Body of pancreas (tissue), 4 donors: ENCODE measurements at places on chromosomes 7 and 10.

- no peaks in the 10 kb centered on the region for H3K27me3 ChIP-seq
- peaks cover 11% of the 10 kb centered on the region for H3K4me1 ChIP-seq
- no peaks in the 10 kb centered on the region for H3K36me3 ChIP-seq
- H3K4me3 ChIP-seq: no peak overlapping the region
- no peak for DNase-seq
- no peak overlapping the region for H3K27ac ChIP-seq
These were observed 248.0 kb downstream of the PRPF18 start for GRCh38 chr10:13834581-13835286.

DNA sequence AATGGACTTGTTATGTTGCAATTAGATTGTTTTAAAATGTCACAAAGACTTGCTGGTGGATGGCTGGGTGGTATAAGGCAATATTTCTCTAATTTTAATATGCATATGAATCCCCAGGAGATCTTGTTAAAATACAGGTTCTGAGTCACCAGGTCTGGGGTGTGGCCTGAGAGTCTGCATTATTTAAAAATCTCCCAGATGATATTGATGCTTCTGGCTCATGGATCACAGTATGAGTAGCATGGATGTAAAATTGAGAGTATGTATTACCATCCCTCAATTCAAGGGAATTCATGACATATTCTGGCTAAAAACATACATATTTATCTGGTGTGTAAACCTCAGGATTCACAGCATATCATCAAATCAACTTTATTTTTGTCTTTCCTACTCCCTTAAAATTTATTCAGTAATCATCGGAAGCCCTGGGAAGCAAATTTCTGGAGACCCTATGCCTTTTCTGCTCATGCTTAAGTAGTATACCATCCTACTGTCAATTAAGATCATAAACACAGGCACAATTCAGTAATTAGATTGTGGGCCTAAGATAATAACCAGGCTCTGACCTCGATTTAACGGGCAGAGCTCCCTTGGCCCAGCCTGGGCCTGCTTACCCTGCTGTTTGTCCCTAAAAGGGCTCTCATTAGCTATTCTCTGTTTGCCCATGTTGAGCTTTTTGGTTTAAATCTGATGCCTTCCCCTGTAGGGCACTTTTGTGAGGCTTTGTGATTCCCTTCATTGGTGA, 29.6 kb upstream of the ICA1 start:
- no peaks in the 10 kb centered on the region for H3K36me3 ChIP-seq
- H3K27ac ChIP-seq: peak overlapping the region; percentile 59
- no peaks in the 10 kb centered on the region for H3K27me3 ChIP-seq
- H3K4me3 ChIP-seq: no peak overlapping the region
- peaks cover 42% of the 10 kb centered on the region for H3K4me1 ChIP-seq
- DNase-seq: no peak

GRCh38 chr7:123024989-123025758, 29.7 kb upstream of the TAS2R16 start:
- DNase-seq: no peak
- no peak overlapping the region for H3K4me3 ChIP-seq
- H3K27me3 ChIP-seq: no peaks in the 10 kb centered on the region
- H3K4me1 ChIP-seq: no peaks in the 10 kb centered on the region
- no peaks in the 10 kb centered on the region for H3K36me3 ChIP-seq

GRCh38 chr7:20804345-20804744, 17.7 kb upstream of the SP8 start:
- H3K27me3 ChIP-seq: no peaks in the 10 kb centered on the region
- no peak overlapping the region for H3K27ac ChIP-seq
- H3K4me3 ChIP-seq: no peak overlapping the region
- no peaks in the 10 kb centered on the region for H3K36me3 ChIP-seq
- H3K4me1 ChIP-seq: no peaks in the 10 kb centered on the region

DNA sequence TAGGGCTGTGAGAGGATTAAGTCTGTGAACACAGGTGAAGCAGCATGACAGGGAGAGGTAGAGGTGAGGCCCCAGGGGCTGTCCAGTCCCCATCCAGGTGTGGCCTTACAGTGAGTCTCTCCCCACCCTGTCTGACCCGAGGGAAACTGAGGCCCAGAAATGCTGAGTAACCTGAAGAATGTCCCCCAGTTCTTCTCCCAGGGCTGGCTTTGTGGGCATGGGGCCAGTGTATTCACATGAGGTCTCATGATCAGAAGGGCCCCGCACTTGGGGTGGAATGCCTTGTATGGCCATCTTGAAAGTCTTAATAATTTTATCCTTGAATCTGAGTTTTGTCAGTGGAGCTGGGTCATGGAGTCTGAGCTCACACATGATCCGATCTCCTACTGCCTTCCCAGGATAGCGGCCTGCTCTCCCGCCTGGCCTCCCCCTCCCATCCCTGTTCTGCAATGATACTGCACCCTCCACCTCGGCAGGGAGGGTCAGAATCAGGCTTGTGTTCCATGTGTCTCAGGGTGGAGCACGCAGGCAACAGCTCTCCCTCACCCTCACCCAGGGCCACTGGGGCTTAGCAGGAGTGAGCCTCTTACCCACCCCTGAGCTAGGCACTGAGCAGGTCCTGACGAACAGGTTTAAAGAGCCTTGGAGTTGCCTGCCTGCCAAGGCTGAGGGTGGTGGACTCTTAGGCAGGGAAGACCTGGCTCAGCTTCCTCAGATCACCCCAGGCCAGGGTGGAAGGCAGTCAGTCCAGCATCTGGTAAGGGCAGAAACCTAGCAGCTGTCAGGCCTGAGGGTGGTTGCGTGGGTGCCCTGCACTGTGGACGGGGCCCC, 41.4 kb upstream of the NPFFR1 start:
- H3K4me1 ChIP-seq: no peaks in the 10 kb centered on the region
- H3K27me3 ChIP-seq: no peaks in the 10 kb centered on the region
- DNase-seq: no peak
- H3K4me3 ChIP-seq: no peak overlapping the region
- no peak overlapping the region for H3K27ac ChIP-seq
- H3K36me3 ChIP-seq: no peaks in the 10 kb centered on the region

GRCh38 chr7:95303013-95303905, 21.1 kb downstream of the PON1 start:
- H3K4me1 ChIP-seq: no peaks in the 10 kb centered on the region
- no peak overlapping the region for H3K27ac ChIP-seq
- H3K27me3 ChIP-seq: no peaks in the 10 kb centered on the region
- no peak overlapping the region for H3K4me3 ChIP-seq
- H3K36me3 ChIP-seq: no peaks in the 10 kb centered on the region

GRCh38 chr7:116331020-116331419, 120.7 kb downstream of the TES start:
- no peak overlapping the region for H3K4me3 ChIP-seq
- H3K27ac ChIP-seq: no peak overlapping the region
- H3K36me3 ChIP-seq: no peaks in the 10 kb centered on the region

- no peaks in the 10 kb centered on the region for H3K4me1 ChIP-seq
- no peak overlapping the region for H3K27ac ChIP-seq
- DNase-seq: no peak
- H3K4me3 ChIP-seq: no peak overlapping the region
- H3K36me3 ChIP-seq: no peaks in the 10 kb centered on the region
These were observed 353.3 kb upstream of the SEMA3C start for GRCh38 chr7:81272176-81272575.

DNA sequence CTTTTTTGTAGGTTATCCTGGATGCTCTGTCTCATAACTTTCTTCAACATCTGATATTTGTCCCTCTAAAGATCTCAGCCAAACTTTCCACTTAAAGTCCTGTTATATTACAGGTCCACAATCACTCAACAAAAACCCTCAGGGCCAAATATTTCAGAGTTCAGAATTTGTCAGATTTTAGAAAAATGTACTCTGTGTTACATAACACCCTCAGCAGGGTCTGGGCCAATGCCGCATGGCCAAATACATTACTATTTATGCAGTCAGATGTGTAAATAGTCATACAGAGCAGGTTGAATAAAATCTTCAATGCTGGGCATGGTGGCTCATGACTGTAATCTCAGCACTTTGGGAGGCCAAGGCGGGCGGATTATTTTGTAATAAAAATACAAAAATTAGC, 11.5 kb downstream of the RAB19 start:
- no peak for DNase-seq
- H3K27me3 ChIP-seq: no peaks in the 10 kb centered on the region
- H3K4me3 ChIP-seq: no peak overlapping the region
- H3K4me1 ChIP-seq: peaks cover 60% of the 10 kb centered on the region

DNA sequence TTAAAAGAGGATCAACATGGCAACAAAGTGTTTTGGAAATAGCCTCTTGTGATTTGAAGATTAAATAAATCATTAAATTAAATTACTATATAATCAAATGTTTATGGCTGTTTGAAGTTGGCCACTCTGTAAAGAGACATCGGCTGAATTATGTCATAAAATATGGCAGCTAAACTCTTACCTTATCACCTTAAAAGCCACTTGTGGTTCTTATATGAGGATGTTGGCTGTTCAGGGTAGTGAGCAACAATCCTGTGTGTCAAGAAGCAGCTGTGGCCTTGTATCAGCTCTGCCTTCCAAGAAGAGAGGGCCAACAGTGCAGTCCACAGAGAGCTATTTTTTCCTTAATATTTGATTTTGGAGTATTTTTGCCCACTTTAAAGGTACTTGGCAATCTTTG, 113.4 kb upstream of the CDK6 start:
- H3K27ac ChIP-seq: no peak overlapping the region
- no peaks in the 10 kb centered on the region for H3K4me1 ChIP-seq
- no peaks in the 10 kb centered on the region for H3K27me3 ChIP-seq
- H3K36me3 ChIP-seq: no peaks in the 10 kb centered on the region
- no peak overlapping the region for H3K4me3 ChIP-seq

GRCh38 chr7:2003931-2004812, 228.6 kb downstream of the MAD1L1 start:
- H3K27ac ChIP-seq: no peak overlapping the region
- H3K4me3 ChIP-seq: no peak overlapping the region

- H3K27ac ChIP-seq: no peak overlapping the region
- DNase-seq: no peak
- no peaks in the 10 kb centered on the region for H3K36me3 ChIP-seq
- no peaks in the 10 kb centered on the region for H3K27me3 ChIP-seq
- H3K4me3 ChIP-seq: no peak overlapping the region
These were observed 19.3 kb upstream of the GPER1 start for GRCh38 chr7:1068619-1069018.

- H3K4me3 ChIP-seq: no peak overlapping the region
- H3K4me1 ChIP-seq: no peaks in the 10 kb centered on the region
- no peaks in the 10 kb centered on the region for H3K36me3 ChIP-seq
- DNase-seq: no peak
These were observed 71.7 kb downstream of the PPP1R17 start for GRCh38 chr7:31758755-31759154.

DNA sequence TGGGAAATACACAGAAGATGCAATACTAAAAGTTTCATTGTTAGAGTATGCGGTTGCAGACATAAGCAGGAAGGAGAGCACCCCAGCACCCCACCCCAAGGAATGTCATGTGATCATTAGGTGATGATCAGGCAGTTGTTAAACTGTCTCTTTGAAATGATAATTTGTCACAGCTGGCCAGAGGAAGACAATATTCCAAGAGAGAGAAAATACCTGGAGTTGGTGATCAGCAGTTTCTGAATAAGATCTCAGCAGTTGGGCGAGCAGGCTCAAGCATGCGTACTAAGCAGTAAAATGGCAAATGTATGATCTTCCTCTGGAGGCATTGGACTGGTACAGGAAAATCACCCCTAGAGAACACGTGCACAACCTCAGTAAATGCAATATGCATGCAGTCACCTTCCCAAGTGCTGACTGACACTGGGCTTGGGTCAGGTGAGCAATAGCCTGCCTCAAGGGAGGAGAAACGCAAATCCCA, 250.1 kb upstream of the MBL2 start:
- DNase-seq: no peak
- H3K4me1 ChIP-seq: peaks cover 4% of the 10 kb centered on the region
- H3K27me3 ChIP-seq: no peaks in the 10 kb centered on the region
- no peak overlapping the region for H3K4me3 ChIP-seq

DNA sequence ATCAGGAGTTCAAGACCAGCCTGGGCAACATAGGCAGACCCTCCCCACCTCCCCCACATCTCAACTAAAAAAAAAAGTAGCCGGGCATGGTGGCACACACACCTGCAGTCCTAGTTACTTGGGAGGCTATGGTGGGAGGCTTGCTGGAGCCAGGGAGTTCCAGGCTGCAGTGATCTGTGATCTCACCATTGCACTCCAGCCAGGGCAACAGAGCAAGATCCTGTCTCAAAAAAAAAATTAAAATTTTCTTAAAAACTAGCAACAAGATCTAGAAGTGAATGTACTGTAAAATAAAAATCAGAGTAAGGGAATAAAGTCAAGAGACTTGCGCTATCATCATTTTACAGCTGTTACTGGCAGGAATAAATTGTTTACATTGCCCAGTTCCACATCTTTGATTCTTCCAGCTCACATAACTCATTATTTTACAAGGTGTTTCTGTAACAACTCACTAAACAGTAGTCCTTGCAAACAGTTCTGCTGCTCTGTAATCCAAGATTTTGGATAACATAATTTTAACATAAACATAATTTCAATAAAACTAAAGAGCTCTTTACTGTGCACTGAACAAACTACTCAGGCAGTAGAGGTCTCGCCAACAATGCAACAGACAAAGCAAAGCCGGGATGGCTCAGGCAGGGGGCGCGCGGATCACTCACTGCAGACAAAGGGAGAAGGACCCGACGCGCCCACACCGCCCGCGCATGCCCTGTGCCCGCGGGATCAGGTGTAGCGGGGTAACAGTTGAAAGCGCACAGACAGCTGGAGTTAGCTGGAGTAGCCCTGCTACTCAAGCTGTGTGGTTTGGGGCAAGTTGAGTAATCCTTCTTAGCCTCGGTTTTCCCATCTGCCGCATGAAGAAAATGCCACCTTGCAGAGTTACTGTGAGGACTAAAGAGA, 73.3 kb upstream of the NFE2L3 start:
- DNase-seq: peak; percentile 52
- no peak overlapping the region for H3K4me3 ChIP-seq
- no peaks in the 10 kb centered on the region for H3K27me3 ChIP-seq
- H3K36me3 ChIP-seq: no peaks in the 10 kb centered on the region

DNA sequence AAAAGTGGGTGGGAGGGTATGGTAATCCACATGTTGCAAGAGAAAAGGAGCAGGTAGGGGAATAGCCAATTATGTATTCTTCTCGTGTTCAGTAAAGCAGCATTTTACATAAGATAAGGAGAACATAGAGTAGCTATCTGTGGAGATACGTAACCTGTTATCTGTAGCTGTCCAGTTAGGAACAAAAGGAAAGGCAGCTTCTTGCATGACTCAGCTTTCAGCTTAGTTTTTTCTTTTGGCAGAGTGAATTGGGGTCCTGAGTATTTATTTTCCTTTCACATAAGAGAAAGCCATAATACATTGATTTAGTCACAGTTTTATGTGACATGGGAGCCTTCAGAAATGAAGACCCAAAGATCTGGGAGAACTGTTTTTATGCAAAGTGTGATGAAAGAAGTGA, 116.7 kb upstream of the IMMP2L start:
- no peaks in the 10 kb centered on the region for H3K4me1 ChIP-seq
- no peak for DNase-seq
- no peak overlapping the region for H3K4me3 ChIP-seq
- no peak overlapping the region for H3K27ac ChIP-seq
- no peaks in the 10 kb centered on the region for H3K27me3 ChIP-seq
